GM10248 (cell line): ENCODE measurements at places on chromosomes 4 and X.

GRCh38 chrX:13780868-13781427 is 35.9 kb downstream of the GPM6B start:
- DNase-seq = no peak

GRCh38 chr4:145939441-145939750 is 773 bp upstream of the ZNF827 start:
- no peak for DNase-seq

GRCh38 chrX:133366735-133367134 is 48.6 kb downstream of the GPC4 start:
- DNase-seq = no peak

- no peak for DNase-seq
Observed at GRCh38 chrX:37712458-37712857, 26.9 kb downstream of the XK start.

GRCh38 chr4:16505726-16506125 is 279.5 kb upstream of the TAPT1 start:
- no peak for DNase-seq
